ENCODE measurements at places on chromosomes 12 and 14. TPM values are rescaled to one million over a fixed set of nuclear protein-coding genes. Genes with fewer than 3 reads are reported as not detected.

DNA sequence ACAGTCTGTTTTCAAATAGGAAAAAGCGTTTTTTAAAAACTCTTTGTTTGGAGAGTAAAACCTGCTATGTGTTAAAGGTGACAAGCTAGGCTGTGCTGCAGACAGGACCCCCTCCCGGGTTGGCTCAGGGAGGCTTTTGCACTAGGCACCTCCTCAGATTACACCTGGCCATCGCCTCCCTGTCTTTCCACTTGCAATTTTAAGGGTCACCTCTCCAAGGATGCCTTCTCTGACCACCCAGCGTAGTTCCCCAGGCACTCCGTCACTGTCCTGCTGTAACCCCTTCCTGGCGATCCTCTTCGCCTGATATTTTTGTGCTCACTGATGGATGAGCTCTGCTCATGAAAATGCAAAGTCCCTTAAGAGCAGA lies 80.7 kb downstream of the NTF3 start:
- DNase-seq: no peak

- DNase-seq: no peak
Measured at GRCh38 chr12:77861317-77861716, 30.6 kb downstream of the NAV3 start.

DNA sequence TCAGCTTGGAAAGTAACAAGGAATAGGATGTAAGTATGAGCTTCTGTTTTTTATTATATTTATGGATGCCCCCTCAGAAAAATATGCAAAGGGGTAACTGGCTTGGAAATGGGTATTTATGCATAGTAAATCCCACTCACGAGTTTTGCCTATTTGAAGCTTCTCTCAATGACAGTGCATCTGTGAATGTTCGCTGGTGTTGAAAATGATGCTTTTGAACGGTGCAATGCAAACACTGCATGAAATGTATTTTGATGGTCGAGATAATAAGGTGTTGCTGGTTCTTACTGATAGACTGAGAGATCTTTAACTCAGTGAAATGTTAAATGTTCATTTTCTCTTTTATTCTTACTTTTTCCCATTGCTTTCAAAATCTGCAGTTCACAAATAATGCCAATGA lies 36.0 kb upstream of the PSEN1 start:
- DNase-seq: no peak

Gene MAP1LC3B2
- polyA plus RNA-seq: 3.0 TPM

Gene PALS1
- 10.0 TPM for polyA plus RNA-seq

Gene ANAPC5
- polyA plus RNA-seq: 102 TPM

Gene EMP1
- 139 TPM for polyA plus RNA-seq

Gene HIGD1C
- polyA plus RNA-seq: not detected

Gene KRT79
- polyA plus RNA-seq: not detected

All from urinary bladder (tissue), 4 donors.